Effector memory CD4-positive, alpha-beta T cell (primary cell): ENCODE measurements at places on chromosomes 6 and 20.

GRCh38 chr20:7841971-7842310 is 98.3 kb downstream of the HAO1 start:
- DNase-seq = no peak

GRCh38 chr6:1390133-1390945 is 963 bp downstream of the FOXF2 start:
- DNase-seq = no peak

DNA sequence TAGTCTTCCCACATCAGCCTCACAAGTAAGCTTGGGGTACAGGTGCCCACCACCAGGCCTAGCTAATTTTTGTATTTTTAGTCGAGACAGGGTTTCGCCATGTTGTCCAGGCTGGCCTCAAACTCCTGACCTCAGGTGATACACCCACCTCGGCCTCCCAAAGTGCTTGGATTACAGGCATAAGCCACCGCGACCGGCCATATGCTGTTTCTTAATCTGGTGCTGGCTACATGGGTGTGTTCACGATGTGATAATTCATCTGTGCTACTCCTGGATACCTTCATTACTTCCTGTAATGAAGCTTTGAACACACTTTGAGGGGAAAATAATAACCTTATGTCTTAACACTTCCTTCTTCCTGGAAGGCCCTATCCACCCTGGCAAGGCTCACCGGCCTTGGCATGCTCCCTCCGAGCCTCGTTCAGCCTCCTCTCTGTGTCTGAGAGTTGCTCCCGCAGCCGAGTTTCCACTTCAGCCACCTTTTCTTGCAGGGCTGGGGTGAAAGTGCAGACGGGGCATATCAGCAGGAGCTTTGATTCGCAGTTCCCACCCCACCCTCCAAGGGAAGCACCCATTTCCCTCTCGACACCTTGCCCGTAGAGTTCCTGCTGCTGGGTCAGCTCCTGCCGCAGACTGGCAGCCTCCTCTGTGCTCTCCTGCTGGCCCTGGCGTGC is 5.6 kb upstream of the PSORS1C2 start:
- DNase-seq = no peak

- DNase-seq = no peak
Measured at GRCh38 chr6:98824162-98824901, 10.0 kb upstream of the POU3F2 start.

DNA sequence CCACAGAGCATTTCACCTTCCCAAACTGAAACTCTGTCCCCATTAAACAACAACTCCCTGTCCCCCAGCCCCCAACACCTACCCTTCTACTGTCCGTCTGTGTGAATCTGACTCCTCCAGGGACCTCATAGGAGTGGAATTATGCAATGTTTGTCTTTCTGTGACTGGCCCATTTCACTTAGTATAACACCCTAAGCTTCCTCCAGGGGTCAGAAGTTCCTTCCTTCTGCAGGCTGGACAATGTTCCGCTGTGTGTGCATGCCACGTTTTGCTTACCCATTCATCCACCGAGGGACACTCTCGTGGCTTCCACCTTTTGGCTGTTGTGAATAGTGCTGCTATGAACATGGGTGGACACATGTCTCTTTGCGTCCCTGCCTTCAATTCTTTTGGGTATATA is 37.6 kb upstream of the MPC1 start:
- no peak for DNase-seq

- DNase-seq = no peak
Measured at GRCh38 chr6:117233145-117233544, 32.2 kb upstream of the VGLL2 start.

- DNase-seq = no peak
Measured at GRCh38 chr20:54995011-54995410, 519.6 kb downstream of the DOK5 start.

GRCh38 chr6:112332274-112332673 is 14.9 kb upstream of the RFPL4B start:
- no peak for DNase-seq

- no peak for DNase-seq
Measured at GRCh38 chr20:33851842-33852466, 40.8 kb downstream of the CHMP4B start.

- no peak for DNase-seq
Measured at GRCh38 chr6:160055378-160055777, 66.2 kb upstream of the SLC22A1 start.

DNA sequence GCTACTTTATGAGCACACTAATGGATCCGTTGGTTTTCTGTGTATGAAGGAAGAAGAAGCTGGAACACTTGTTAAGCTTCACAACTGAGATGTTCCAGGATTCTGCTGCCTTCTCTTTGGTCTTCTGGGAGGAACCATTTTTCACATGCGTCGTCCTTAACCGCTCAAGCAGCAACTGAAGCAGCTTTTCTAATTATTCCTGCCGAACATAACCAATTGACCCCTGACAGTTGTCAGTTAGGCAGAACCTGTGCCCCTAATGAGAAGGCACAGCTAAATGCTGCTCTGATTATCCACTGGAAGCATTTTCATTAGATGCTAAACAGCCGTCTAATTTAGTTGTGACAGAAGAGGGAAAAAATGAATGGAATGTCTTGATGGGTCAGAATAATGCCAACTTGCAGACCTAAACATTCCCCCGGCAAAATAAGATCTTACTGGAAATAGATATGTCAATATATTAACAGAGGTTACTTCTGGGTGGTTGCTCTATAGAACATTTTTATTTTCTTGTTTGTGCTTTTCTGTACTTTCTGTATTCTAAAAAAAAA is 85.0 kb upstream of the SMLR1 start:
- no peak for DNase-seq

DNA sequence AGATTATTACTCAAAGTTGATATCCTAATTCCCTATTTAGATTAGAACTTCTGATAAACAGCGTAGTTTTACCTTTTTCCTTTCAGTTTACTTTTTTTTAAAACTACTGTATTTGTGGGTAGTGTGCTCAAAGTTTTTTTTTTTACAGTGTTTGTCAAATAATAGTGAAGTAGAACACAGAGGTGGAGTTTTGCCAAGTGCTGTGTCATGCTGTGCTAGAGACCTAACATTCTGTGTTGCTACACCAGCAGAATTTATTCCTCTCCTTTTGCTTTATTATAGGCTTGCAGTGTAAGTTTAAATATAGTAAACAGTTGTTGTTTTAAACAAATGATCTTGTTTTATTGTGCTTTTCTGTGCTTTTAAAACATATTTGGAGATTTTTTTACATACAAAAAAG is 125.4 kb downstream of the HIVEP1 start:
- DNase-seq = no peak

DNA sequence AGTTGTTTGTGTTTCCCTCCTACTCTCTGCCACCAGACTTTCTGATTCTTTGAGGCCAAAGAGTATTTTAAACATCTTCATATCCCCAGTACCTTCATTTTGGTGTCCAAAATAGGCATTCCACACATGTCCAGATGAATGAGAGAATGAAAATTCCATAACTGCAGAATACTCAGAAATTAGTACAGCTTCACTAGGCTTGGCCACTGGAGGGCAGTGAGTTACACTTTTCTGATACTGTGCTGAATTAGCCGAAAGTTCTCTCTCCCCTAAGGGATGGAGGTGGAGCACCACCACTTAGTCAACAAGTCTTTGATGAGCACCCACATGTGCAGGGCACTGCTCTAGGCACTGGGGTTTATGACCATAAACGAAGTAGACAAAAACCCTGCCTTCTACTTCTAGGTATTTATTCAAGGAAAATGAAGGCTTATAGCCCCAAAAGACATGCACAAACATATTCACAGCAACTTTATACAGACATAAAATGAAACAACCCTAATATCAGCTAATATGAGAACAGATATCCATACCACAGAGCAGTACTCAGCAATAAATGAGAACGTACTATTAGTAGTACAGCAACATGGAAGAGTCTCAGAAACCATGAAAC is 46.1 kb upstream of the TMEM217 start:
- no peak for DNase-seq

DNA sequence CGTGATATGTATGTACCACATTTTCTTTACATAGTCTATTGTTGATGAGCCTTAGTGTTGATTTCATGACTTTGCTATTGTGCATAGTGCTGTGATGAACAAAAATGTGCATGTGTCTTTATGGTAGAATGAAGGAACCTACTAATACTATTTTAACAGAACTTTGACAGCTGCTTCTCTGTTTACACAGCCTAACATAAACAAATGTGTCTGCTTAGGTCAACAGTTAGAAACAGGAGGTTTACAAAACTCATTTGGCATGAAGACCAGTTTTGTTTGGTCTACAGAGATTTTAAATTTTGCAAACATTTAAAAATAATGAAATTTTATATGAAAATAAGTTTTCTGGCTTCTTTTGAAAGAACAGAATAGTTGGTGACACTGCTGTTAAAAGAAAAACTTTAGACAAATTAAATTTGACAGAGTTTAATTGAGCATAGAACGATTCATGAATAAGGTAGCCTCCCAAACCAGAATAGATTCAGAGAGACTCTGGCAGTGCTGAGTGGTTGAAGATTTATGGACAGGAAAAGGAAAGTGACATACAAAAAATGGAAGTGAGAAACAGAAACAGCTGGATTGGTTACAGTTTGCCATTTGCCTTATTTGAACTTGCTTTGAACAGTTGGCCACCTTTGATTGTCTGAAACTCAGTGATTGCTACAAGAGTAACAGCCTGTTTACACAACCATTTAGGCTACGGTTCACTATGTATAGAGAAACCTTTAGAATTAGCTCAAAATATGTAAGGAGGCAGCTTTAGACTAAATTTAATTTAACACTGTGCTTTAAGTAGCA is 715.8 kb upstream of the HS3ST5 start:
- DNase-seq = no peak

DNA sequence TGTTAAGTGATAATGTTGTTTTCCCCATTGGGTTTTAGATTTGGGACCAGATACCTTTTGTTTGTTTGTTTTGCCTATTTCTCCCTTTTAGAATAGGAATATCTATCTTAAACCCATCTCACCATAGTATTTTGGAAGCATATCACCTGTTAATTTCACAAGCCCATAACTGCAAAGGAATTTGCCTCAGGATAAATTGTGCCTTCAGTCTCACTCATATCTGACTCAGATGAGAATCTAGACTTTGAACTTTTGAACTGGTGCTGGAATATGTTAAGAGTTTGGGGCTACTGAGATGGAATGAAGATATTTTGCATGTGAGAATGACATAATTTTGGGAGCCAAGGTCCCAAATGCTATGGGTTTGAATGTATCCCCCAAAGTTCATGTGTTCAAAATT is 607.4 kb downstream of the HACE1 start:
- DNase-seq = no peak

GRCh38 chr6:710601-711571 is 17.9 kb upstream of the EXOC2 start:
- peak; percentile 17 for DNase-seq

DNA sequence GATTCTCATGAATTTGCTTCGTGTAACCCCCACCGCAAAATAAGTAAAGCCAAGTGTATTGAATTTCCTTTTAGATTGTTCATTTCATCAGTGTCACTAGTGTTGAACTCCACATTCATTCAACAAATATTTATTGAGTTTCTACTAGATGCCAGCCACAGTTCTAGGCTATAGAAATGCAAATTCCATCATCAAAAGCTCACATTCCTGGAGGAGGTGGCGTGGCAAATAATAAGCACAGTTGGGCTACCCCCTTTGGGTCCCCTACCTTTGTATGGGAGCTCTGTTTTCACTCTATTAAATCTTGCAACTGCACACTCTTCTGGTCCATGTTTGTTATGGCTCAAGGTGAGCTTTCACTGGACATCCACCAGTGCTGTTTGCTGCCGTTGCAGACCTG is 12.7 kb upstream of the ME1 start:
- DNase-seq = no peak

GRCh38 chr20:8589956-8590355 is 457.9 kb downstream of the PLCB1 start:
- DNase-seq = no peak

GRCh38 chr6:158805698-158806377 is 13.3 kb downstream of the EZR start:
- no peak for DNase-seq

GRCh38 chr20:50198180-50198666 is 7.6 kb downstream of the CEBPB start:
- DNase-seq = no peak

GRCh38 chr6:167119670-167120582 is 3.0 kb upstream of the CCR6 start:
- peak; percentile 69 for DNase-seq

- DNase-seq = no peak
Measured at GRCh38 chr6:30258204-30258603, 45.0 kb upstream of the TRIM26 start.

DNA sequence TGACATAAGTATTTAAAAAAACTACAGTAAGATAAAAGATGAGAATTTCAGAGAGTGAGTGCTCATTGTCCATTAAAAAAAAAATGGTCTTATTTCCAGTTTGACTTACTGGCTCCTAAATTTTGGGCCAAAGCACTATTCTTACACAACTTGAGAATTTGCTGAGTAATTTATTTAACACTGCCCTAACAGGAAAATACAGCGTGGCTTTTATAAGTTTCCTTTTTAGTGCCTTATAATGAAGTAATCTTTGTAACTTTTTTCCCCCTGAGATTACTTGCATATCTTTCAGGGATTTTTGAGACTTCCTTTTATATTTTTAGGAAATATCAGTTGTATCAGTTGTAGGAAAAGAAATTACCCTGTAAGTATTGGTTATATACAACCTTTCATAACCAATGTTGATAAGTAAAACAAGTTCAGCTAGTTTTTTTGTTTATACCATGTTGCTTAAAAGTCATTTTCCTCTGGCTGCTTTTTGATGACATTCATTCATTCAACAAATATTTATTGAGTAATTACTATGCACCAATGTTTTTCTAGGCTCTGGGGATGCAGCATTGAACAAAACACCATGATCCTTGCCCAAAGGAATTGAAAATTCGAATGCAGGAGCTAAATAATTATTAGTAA is 106.4 kb upstream of the SGK1 start:
- DNase-seq = no peak

DNA sequence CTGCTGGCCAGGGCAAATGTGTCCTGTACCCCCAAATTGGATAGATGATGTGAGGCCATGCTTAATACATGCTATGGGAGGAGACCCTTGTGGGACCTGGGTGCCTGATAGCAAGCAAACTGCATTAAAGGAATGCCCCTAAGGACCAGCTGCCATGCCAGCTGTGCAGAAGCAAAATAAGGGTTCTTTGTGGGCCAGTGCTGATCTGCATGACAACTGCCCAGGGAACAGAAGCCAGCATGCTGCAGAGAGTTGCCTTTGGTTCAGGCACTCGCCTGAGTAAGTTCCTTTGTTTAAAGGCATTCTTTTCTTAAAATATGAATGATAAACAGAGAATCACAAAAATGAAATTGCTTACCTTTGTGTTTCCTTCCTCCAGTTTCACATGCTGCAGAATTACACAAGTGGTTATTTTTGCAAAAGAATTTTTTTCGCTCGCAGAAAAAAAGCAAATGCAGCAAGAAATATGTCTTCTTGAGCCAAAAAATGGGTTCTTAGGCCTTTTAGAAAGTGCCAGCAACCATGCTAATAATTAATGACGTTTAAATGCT is 6.9 kb upstream of the SYNDIG1 start:
- no peak for DNase-seq

DNA sequence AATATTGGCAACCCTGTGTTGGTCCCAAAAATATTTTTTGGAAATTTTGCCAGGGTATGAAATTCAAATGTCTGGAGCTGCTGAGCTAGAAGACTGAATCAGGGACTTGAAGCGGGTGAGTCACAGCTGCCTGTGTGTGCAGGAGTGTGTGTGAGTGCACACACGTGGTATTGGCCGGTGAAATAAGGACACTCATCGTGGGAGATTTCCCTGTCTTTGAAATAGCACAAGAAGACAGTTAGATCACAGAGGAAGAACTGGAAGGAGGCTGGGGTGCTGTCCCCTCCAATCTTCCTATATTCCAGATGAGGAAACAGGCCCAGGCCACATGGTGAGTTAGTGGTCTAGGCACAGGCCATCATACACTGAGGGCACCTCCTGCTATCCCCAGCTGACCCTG is 123.8 kb upstream of the MLN start:
- DNase-seq = no peak

- no peak for DNase-seq
Measured at GRCh38 chr6:147274776-147275175, 70.6 kb downstream of the STXBP5 start.
